ENCODE measurements at places on chromosomes 16 and 17.

DNA sequence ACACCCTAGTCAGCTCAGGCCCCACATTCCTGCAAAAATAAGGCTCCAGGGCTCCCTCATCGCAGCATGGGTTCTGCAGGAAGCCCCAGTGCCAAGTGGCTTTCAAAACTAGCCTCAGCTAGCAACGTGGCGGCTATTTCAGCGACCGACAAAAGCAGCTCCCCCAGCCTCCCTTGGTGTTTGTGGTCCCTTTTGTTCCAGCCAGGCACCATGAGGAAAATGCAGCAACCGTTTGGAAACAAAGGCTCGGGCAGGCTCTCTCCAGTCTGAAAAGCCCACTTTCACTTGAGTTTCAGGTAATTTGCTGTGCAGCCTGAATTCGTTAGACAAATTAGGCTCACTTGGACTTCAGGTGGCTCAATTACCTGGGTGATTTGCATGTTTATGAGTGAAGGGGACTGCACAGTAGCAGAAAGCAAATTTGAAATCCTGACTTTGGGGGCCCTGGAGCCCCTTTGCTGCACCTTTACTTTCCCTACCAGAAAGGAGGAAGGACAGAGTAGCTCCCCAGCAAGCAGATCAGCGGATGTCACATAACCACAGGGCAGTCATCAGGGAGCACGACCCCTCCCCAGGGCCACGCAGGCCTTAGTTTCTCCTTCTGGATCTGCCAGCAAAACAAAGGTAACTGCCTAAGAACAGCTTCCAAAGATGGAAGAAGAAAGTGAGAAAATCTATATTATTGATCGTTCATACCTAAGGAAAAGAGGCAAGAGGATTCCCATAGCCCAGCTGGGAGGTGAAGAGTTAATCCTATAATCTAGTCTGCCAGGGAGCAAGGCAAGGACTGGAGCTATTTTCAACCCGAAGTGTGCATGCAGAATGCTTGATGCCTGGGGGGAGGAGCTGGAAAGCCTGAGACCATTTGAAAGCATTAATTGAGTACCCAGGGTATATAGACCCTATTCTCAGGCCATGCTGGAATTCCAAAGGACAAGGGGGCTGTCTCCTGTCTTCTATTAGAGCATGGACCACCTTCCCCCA is 143.1 kb upstream of the SDK2 start:
- no peak for DNase-seq

GRCh38 chr16:74887084-74887483 is 97.8 kb downstream of the WDR59 start:
- no peak for DNase-seq

DNA sequence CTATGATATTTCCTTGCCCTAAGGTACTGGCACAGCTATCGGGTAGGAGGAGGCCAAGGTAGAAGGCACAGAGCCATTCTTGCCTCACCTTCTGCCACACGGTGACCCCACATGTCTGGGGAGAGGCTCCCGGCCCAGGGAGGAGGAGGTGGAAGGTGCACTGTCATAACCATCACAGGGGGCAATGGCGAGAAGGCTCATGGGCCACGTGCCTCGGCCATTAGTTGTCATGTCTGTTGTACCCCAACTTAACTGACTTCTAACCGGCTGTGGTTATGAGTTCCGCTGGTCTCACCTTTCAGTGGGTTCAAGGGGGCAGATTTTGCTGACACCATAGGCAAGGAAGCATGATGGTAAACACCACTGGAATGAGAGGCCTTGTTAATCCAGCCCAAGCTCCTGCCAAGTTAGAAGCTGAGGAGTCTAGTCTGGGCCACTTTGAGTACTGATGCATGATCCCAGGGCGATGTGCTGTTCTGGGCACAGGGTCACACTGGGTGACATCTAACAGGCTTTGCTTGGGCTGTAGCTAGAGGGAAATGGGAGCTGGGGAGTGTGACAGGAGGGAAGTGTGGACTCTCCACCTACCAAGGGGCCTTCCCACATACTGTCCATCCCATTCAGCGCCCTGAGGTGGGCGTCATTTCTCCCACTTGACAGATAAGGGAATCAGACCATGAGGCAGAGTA is 39.6 kb downstream of the HLF start:
- DNase-seq = no peak

- DNase-seq = no peak
Observed at GRCh38 chr17:61321344-61321743, 78.3 kb upstream of the TBX2 start.

- DNase-seq = no peak
Observed at GRCh38 chr16:57038166-57038565, 48.8 kb downstream of the NLRC5 start.

GRCh38 chr17:72351884-72352346 is 231.1 kb downstream of the SOX9 start:
- DNase-seq = no peak

DNA sequence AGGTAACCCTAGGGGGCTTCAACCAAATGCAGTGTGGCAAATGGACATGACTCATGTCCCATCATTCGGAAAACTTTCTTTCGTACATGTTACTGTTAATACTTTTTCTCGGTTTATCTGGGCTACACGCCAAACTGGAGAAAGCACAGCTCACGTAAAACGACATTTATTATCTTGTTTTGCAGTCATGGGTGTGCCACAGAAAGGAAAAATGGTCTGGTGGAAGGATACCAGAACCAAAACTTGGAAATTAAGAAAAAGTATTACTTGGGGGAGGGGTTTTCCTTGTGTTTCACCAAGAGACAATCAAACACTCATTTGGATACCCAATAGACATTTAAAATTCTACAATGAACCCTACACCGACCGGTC is 23.6 kb downstream of the ALOX15B start:
- DNase-seq = no peak

DNA sequence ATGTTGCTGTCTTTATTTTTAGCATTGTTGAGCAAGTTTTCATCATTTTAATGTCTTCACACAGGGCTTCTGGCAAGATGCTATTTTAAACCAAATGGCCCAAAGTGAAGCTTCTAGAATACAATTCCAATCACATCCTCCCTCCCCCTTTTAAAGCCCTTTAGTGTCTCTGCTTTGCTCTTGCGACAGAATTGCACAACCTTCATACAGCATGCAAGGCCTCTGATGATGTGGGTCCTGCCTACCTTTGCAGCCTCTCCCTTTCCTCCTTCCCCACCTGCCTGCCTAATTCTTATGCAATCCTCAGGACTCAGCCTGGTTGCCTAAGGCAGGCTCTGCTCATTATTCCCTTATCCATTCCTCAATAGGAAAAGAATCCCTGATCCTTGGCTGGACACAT is 381.7 kb downstream of the SLC39A11 start:
- DNase-seq = no peak

- no peak for DNase-seq
Observed at GRCh38 chr17:4301066-4301465, 37.3 kb upstream of the ANKFY1 start.

DNA sequence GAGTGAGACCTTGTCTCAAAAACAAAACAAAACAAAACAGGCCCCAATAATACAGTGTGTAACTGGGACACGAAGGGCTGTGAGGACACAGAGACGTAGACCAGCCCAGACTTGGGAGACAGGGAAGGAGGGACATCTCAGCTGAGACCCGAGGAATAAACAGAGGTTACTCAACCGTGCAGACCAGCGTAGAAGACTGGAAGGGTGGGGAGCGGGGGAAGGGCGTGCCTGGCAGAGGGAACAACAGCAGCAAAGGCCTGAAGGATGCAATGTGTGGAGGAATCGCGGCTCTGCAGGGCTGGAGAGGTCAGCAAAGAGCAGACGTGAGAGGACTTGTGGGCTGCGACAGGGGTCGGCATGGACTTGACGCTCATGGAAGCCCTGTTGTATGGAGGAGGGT is 11.6 kb upstream of the CES4A start:
- DNase-seq = no peak

DNA sequence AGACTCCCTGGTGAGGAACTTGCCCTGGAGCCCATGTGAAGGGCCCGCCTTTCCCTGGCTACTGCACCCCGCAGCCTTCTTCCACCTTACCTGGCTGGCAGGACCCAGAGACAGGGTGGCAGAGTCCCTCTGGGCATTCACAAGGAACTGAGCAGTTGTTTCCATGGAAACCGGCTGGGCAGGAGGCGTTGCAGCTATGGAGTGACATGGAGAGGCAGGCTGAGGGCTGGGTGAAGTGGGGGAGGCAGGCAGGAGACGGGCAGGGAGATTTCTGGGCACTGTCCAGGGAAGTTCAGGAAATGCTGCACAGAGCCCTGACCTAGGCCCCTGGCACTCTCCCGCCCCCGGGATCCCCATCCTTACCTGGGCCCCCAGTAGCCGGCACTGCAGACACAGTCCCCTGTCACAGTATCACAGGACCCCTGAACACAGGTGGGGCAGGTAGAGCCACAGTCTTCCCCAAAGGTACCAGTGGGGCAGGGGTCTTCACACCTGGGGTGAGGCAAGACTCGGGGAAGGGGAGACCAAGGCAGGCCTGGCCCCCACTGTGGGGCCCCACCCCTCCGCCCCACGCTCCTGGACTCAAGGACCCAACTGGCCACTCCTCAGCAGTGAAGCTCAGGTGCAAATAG is 5.9 kb downstream of the SCARF1 start:
- no peak for DNase-seq

GRCh38 chr17:68821860-68822696 is 133.1 kb downstream of the ABCA8 start:
- DNase-seq = no peak

- no peak for DNase-seq
Observed at GRCh38 chr16:3646348-3646920, 8.1 kb upstream of the DNASE1 start.

- DNase-seq = no peak
Observed at GRCh38 chr16:29025735-29026134, 40.9 kb downstream of the LAT start.

DNA sequence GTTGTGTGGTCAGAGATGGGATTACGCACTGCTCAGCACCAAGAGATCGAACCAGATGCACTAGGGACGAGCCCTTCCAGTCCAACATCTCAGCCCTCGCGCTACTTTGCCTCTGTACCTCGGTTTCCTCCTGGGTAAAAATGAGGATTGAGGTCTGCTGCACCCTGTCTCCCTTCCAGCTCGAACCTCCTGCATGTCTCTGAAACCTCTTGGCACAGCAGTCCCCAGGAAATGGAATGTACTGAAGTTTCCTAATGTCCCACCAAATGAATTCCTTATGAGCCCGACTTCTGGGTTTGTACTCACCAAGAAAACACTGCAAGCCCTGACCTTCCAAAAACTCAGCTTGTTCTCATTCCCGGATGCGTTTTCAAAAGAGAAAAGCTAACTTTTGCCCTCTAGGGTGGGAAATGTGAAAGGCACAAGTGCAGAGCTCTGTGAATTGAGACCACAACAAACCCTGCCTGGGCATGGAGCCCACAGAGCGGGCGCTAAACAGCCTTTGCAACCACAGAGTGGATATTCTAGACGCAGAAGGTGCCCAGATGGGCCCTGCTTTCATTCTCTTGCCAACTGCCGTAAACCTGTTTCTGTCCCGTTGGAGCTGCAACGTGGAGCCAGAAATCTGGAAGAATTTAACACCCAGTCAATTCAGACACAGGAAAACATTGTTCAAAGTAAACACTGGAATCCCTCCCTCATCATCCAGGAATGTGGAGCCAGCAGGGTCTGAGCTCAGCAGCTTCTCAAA is 10.3 kb downstream of the CDRT4 start:
- no peak for DNase-seq

DNA sequence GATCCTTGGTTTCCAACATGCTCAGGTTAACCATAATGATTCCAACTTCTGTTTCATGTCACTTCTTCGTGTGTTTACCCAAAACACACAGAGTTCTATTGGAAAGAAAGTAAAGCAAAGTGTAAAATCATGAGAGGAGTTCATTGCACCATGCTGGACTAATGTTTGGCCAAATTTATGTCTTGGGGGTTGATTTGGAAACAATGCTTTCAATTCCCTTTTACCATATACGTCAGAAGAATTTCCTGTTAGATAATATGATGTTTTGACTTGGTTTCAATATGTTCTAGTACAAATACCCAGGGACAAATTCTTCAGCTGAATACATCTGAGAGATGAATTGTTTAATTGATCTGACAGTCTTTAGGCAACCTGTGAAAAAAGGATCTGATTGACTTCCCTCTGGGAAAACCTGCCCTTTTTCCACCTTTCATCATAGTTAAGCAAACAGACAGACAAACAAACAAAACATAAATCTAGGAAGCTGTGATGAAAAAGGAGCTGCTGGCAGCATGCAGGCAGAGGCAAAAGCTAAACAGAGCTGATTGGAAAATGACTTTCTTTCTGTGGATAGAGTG is 26.0 kb upstream of the MPHOSPH6 start:
- DNase-seq = peak; percentile 66

DNA sequence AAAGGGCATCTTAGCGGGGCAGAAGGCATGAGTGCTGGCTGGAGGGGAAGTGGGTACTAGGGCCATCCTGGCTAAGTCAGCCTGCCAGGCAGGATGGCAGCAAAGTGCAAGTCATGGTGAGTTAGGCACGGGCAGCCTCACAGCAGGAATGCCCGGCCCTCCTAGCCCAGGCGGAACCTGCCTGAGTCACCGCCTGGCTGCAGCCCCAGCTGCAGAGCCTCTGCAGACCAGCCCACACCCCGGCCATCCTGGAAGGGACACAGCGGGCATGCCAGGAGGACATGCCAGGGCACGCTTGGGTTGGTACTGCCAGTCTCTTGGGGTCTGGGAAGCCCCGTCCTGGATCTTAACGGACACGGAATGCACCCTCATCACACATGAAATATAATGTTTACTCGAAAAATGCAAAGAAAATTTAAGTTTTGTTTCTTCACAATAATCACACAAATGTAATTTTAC is 5.0 kb upstream of the ALDH3A1 start:
- DNase-seq = no peak

DNA sequence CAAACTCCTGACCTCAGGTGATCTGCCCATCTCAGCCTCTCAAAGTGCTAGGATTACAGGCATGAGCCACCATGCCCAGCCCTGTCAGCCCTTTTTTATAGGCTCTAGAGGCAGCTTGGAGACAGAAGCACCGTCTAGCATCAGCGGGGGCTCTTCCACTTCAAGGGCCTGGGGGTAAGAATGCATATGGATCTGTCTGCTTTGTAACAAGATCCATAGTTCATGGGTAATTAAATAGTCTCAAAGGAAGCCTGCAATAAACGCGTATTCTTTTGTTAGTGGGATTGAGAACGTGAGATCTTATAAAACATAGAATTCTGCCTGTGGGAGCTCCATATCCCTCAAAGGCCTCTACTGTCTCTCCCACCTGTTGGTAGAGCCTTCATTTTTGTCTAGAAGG is 142.1 kb downstream of the SHISA6 start:
- DNase-seq = no peak

GRCh38 chr17:76940738-76941350 is 72.6 kb downstream of the MGAT5B start:
- no peak for DNase-seq

- DNase-seq = no peak
Observed at GRCh38 chr17:77455111-77455890, 314.5 kb downstream of the SEC14L1 start.

GRCh38 chr17:17061516-17061915 is 19.3 kb downstream of the MPRIP start:
- DNase-seq = no peak
